ENCODE measurements at places on chromosomes 12 and 14. TPM values are rescaled to one million over a fixed set of nuclear protein-coding genes. Genes with fewer than 3 reads are reported as not detected.

Gene RPL10L
- 182 TPM for polyA plus RNA-seq

Gene MGP
- 656 TPM for polyA plus RNA-seq

Gene TTC9
- 1.5 TPM for polyA plus RNA-seq

Gene KRT77
- polyA plus RNA-seq, result 0.33 TPM

Gene KLRD1
- polyA plus RNA-seq, result 1.6 TPM

Gene DIP2B
- polyA plus RNA-seq, result 19.1 TPM

Gene KRT2
- not detected for polyA plus RNA-seq

Gene CRIP1
- 154 TPM for polyA plus RNA-seq

Gene PAPLN
- polyA plus RNA-seq, result 12.4 TPM

Gene ACVRL1
- polyA plus RNA-seq, result 9.9 TPM

Gene NKX2-1
- not detected for polyA plus RNA-seq

Gene PRKD1
- polyA plus RNA-seq, result 29.9 TPM

Gene GLS2
- 2.2 TPM for polyA plus RNA-seq

Gene KLRG1
- 2.4 TPM for polyA plus RNA-seq

Gene FKBP11
- 16.4 TPM for polyA plus RNA-seq

Gene ZC2HC1C
- 233 TPM for polyA plus RNA-seq

Gene LRRC43
- polyA plus RNA-seq, result 16.6 TPM

Gene GALC
- polyA plus RNA-seq, result 50.7 TPM

Gene BDKRB1
- polyA plus RNA-seq, result 4.9 TPM

Gene KRT86
- 4.0 TPM for polyA plus RNA-seq

Gene ASCL1
- 0.33 TPM for polyA plus RNA-seq

Gene HOXC13
- 0.25 TPM for polyA plus RNA-seq

Gene TCL1A
- polyA plus RNA-seq, result 13.7 TPM

Gene PTPRB
- polyA plus RNA-seq, result 5.3 TPM

Gene ALG10
- 9.4 TPM for polyA plus RNA-seq

Gene NPFF
- polyA plus RNA-seq, result not detected

Gene TAS2R30
- polyA plus RNA-seq, result not detected

Gene ERO1A
- 11.0 TPM for polyA plus RNA-seq

Gene ERC1
- 25.8 TPM for polyA plus RNA-seq

Gene SYCP3
- polyA plus RNA-seq, result 127 TPM

Gene RAPGEF3
- 13.9 TPM for polyA plus RNA-seq

Gene DAO
- 0.46 TPM for polyA plus RNA-seq

Gene ALDH2
- 96.4 TPM for polyA plus RNA-seq

Gene TMED8
- 16.9 TPM for polyA plus RNA-seq

Gene STON2
- polyA plus RNA-seq, result 8.3 TPM

Gene USP30
- polyA plus RNA-seq, result 36.3 TPM

Gene C12orf54
- 111 TPM for polyA plus RNA-seq

Gene AACS
- polyA plus RNA-seq, result 44.8 TPM

Gene TAS2R7
- not detected for polyA plus RNA-seq

Gene ADAMTS20
- 0.26 TPM for polyA plus RNA-seq

Gene HNF1A
- polyA plus RNA-seq, result 0.70 TPM
